ENCODE measurements at places on chromosomes 5 and 9.

DNA sequence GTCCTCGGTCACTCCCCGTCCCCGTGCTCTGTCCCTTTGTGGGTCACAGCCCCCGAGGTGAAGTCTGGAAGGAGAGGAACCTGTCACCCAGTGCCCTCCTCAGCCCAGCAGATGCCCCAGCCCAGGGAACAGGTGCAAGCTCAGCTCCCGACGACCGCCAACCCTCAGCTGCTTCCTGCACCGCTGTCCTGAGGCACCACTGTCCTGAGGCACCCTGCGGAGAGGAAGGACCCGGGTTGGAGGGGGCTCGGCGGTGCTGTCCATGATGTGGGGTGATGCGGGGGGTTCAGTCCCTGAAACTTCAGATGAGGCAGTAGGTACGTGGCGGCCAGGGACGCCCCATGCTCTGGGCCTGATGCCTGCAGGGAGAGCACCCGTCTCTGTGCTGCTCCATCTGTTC, 81.4 kb downstream of the COL5A1 start:
- no peak overlapping the region for H3K27ac ChIP-seq
- H3K27me3 ChIP-seq = peaks cover 2% of the 10 kb centered on the region
- no peak for DNase-seq
- no peak overlapping the region for H3K4me3 ChIP-seq
- H3K4me1 ChIP-seq = no peaks in the 10 kb centered on the region
- no peaks in the 10 kb centered on the region for H3K36me3 ChIP-seq

DNA sequence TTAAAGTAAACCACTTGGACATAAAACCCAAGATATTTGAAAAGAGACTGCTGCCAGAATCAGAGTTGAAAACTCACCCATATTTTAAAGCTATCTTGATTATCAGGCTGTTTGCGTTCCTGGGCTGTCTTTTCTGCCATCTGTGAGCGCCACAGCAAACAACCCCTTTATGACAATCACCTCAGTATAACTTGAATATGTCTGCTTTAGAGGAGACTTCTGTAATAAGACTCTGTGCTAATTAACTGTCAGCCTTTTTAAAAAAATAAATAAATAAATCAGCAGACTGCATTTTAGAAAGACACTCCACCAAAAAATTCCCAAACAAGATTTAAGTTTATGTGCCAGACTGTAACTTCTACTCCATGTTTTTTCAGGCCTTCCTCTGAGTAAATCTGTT, 375.7 kb upstream of the CCNH start:
- H3K36me3 ChIP-seq = no peaks in the 10 kb centered on the region
- H3K4me3 ChIP-seq = no peak overlapping the region
- no peak overlapping the region for H3K27ac ChIP-seq
- no peaks in the 10 kb centered on the region for H3K4me1 ChIP-seq
- H3K27me3 ChIP-seq = no peaks in the 10 kb centered on the region

GRCh38 chr9:112065806-112066606, 109.1 kb downstream of the SUSD1 start:
- H3K36me3 ChIP-seq = no peaks in the 10 kb centered on the region
- H3K4me1 ChIP-seq = peaks cover 4% of the 10 kb centered on the region
- no peak overlapping the region for H3K4me3 ChIP-seq
- DNase-seq = no peak

GRCh38 chr5:79936002-79936645, 54.9 kb downstream of the MTX3 start:
- H3K36me3 ChIP-seq = no peaks in the 10 kb centered on the region
- no peaks in the 10 kb centered on the region for H3K4me1 ChIP-seq
- H3K27ac ChIP-seq = no peak overlapping the region
- DNase-seq = no peak
- no peaks in the 10 kb centered on the region for H3K27me3 ChIP-seq

- H3K4me3 ChIP-seq = no peak overlapping the region
These were observed 243.8 kb downstream of the COX7C start for GRCh38 chr5:86861512-86861911.

DNA sequence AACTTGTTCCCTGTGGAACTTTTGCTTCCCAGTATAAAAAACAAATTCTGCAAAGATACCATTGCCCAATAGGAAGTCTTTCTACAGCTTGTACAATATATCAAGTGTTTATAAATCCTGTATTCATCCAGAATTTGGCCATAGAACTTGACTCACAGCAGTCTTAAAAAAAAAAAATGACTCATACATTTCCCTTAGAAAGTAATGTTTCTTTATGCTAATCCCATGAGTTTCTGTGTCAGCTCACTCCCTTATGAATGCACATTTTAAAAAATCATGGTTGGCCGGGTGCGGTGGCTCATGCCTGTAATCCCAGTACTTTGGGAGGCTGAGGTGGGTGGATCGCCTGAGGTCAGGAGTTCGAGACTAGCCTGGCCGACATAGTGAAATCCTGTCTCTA, 89.3 kb upstream of the DMRT1 start:
- peaks cover 16% of the 10 kb centered on the region for H3K4me1 ChIP-seq
- no peaks in the 10 kb centered on the region for H3K27me3 ChIP-seq
- no peak overlapping the region for H3K27ac ChIP-seq
- no peak for DNase-seq
- H3K36me3 ChIP-seq = no peaks in the 10 kb centered on the region
- no peak overlapping the region for H3K4me3 ChIP-seq

- H3K4me1 ChIP-seq = no peaks in the 10 kb centered on the region
- DNase-seq = no peak
- H3K27me3 ChIP-seq = no peaks in the 10 kb centered on the region
- H3K36me3 ChIP-seq = no peaks in the 10 kb centered on the region
- H3K27ac ChIP-seq = no peak overlapping the region
- H3K4me3 ChIP-seq = no peak overlapping the region
These were observed 146.2 kb upstream of the GPR151 start for GRCh38 chr5:146662229-146662628.

GRCh38 chr9:69516353-69517322, 155.5 kb downstream of the APBA1 start:
- H3K4me3 ChIP-seq = no peak overlapping the region
- H3K36me3 ChIP-seq = no peaks in the 10 kb centered on the region
- H3K4me1 ChIP-seq = no peaks in the 10 kb centered on the region
- H3K27ac ChIP-seq = no peak overlapping the region
- DNase-seq = no peak
- no peaks in the 10 kb centered on the region for H3K27me3 ChIP-seq

DNA sequence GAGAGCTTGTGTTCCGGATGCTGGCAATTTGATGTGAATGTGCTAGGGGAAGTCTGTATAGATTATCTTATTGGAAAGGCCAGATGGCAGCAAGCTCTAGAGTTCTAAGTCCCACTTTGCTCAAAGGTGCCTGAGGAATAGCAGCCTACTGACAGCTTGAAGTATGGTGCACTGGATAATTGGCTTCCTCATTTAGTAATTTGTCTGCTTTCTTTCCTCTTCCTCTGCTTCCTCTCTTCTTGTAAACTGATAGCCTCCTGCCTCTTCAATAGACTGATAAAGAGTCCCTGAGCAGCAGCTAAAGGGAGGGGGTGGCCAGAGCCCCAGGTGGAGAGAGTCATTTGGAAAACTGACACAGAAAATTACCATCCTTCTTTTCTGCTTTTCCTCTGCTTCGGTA, 177.3 kb downstream of the FGF1 start:
- no peak overlapping the region for H3K27ac ChIP-seq
- no peak for DNase-seq
- no peaks in the 10 kb centered on the region for H3K27me3 ChIP-seq
- H3K36me3 ChIP-seq = no peaks in the 10 kb centered on the region

- no peak overlapping the region for H3K27ac ChIP-seq
- no peak for DNase-seq
- H3K36me3 ChIP-seq = no peaks in the 10 kb centered on the region
- H3K4me3 ChIP-seq = no peak overlapping the region
- no peaks in the 10 kb centered on the region for H3K27me3 ChIP-seq
These were observed 196.2 kb upstream of the TARS1 start for GRCh38 chr5:33244441-33245150.

GRCh38 chr9:79287708-79288290, 284.0 kb upstream of the TLE4 start:
- H3K27ac ChIP-seq = no peak overlapping the region
- no peak for DNase-seq
- no peaks in the 10 kb centered on the region for H3K4me1 ChIP-seq
- no peaks in the 10 kb centered on the region for H3K36me3 ChIP-seq
- H3K27me3 ChIP-seq = no peaks in the 10 kb centered on the region

- no peaks in the 10 kb centered on the region for H3K4me1 ChIP-seq
- no peak overlapping the region for H3K4me3 ChIP-seq
- no peaks in the 10 kb centered on the region for H3K27me3 ChIP-seq
- no peak for DNase-seq
- peaks cover 69% of the 10 kb centered on the region for H3K36me3 ChIP-seq
- no peak overlapping the region for H3K27ac ChIP-seq
These were observed 92.8 kb downstream of the SMARCA2 start for GRCh38 chr9:2107906-2108451.

DNA sequence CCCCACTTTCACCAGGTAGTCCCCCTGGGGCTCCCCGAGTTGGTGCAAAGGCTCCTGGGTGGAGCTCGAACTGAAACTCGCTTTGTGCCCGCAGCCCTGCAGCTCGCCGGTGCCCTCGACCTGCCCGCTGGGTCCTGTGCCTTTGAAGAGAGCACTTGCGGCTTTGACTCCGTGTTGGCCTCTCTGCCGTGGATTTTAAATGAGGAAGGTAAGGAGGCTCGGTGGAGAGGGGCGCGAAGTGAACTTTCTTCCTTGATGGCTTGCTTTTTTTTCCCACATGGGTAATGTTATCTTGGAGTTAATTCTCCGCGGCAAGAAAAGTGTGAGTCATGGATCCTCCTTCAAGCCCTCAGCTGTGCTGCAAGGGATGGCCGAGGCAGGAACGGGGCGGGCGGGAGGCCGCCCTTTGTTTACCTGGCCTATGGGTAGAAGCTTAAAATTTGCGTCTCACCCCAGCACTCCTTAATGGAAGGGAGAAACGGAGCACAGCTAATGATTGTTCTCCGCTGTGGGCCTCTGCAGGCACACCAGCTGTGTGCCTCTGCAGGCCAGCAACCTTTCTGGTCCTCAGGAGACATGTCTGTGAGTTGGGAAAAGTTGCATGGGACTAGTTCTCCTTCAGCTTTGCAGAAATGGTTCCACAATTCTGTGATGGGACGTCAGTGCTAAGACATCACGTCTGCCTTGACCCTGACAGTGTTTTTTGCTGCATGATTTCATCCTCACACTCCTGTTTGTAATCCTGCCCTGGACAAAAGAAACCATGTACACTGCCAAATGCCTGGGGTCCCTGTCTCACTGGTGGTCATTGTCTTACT, 1.1 kb downstream of the MAMDC2 start:
- no peaks in the 10 kb centered on the region for H3K36me3 ChIP-seq
- peaks cover 6% of the 10 kb centered on the region for H3K4me1 ChIP-seq
- no peak for DNase-seq

- no peaks in the 10 kb centered on the region for H3K36me3 ChIP-seq
- no peaks in the 10 kb centered on the region for H3K27me3 ChIP-seq
- no peak overlapping the region for H3K27ac ChIP-seq
- no peak overlapping the region for H3K4me3 ChIP-seq
- no peak for DNase-seq
- H3K4me1 ChIP-seq = no peaks in the 10 kb centered on the region
These were observed 24.0 kb upstream of the CARTPT start for GRCh38 chr5:71695071-71695470.

- H3K27ac ChIP-seq = no peak overlapping the region
- DNase-seq = no peak
- H3K4me1 ChIP-seq = no peaks in the 10 kb centered on the region
- no peaks in the 10 kb centered on the region for H3K36me3 ChIP-seq
- no peak overlapping the region for H3K4me3 ChIP-seq
These were observed 200.6 kb upstream of the ZNF618 start for GRCh38 chr9:113675475-113675941.

- no peaks in the 10 kb centered on the region for H3K27me3 ChIP-seq
- no peak for DNase-seq
- no peak overlapping the region for H3K4me3 ChIP-seq
These were observed 749.6 kb upstream of the DMAC1 start for GRCh38 chr9:8549214-8549613.

GRCh38 chr5:127602896-127603844, 45.7 kb upstream of the CTXN3 start:
- no peak overlapping the region for H3K4me3 ChIP-seq
- no peak for DNase-seq
- no peaks in the 10 kb centered on the region for H3K4me1 ChIP-seq
- no peaks in the 10 kb centered on the region for H3K36me3 ChIP-seq
- no peaks in the 10 kb centered on the region for H3K27me3 ChIP-seq

DNA sequence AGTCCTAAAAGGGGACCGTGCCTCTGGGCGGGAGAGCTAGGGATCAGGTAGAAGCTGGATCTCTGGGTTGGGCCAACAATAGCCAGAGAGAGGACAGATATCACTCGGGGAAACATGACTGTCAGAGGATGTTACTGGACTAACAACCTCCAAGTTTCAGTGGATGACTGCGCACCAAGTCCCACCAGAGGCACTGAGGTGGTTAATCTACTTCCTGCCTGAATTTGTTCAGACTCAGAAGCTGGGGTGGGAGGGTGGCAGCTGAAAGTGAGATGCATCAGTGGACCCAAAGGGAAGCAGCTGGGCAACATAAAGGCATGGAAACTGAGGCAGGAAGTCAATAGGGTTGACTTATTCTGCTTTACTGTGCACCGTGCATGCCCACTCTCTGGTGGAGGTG, 130.1 kb upstream of the SLC44A1 start:
- H3K27me3 ChIP-seq = no peaks in the 10 kb centered on the region
- no peak overlapping the region for H3K27ac ChIP-seq
- H3K4me3 ChIP-seq = no peak overlapping the region

DNA sequence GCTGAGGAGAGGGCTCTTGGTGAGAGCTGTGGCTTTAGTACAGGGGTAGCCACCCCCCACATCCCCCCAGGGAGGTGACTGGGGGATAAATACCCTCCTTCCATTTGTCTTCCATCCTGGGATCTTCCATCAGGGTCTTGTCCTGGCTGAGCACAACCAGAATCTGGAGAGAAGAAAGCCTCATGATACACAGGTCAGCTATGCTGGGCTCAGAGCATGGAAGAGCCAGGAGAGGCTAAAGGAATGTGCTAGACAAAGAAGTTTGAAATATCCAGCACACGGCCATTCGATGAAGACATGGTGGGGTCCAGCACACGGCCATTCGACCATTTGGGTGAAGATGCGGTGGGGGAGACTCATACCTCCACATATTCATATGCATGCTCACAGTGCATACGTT, 30.0 kb downstream of the ROPN1L start:
- no peak overlapping the region for H3K4me3 ChIP-seq
- no peaks in the 10 kb centered on the region for H3K36me3 ChIP-seq
- DNase-seq = no peak
- no peaks in the 10 kb centered on the region for H3K27me3 ChIP-seq

GRCh38 chr9:90996154-90997065, 194.8 kb downstream of the SYK start:
- DNase-seq = no peak
- no peak overlapping the region for H3K4me3 ChIP-seq
- H3K36me3 ChIP-seq = no peaks in the 10 kb centered on the region
- no peaks in the 10 kb centered on the region for H3K27me3 ChIP-seq

GRCh38 chr5:145375521-145375920, 459.6 kb downstream of the PRELID2 start:
- H3K27ac ChIP-seq = no peak overlapping the region
- no peaks in the 10 kb centered on the region for H3K27me3 ChIP-seq
- H3K4me1 ChIP-seq = no peaks in the 10 kb centered on the region
- no peaks in the 10 kb centered on the region for H3K36me3 ChIP-seq
- no peak overlapping the region for H3K4me3 ChIP-seq

Measured in effector memory CD4-positive, alpha-beta T cell (primary cell).